ENCODE measurements at places on chromosomes 3 and 15. TPM values are rescaled to one million over a fixed set of nuclear protein-coding genes. Genes with fewer than 3 reads are reported as not detected.
A peak's percentile ranks its signal among the peaks of the same experiment; 100 is the strongest.

DNA sequence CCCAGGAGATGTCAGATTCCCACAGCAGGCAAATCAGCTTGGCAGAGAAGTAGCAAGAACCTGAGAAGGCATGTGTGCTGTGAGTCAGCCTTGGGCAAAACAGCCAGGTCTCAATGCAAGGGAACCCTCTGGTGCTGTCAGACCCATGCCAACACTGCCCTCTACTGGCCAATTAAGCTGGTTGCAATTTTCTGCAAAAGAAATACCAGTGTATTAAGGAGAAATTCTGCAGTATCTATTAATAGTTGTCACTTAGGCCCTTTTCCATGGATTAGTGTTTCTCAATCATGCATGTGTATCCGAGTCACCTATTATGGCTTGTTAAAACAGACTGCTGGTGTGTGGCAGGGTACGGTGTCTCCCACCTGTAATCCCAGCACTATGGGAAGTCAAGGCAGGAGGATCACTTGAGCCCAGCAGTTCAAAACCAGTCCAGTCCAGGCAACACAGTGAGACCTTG, 26.2 kb downstream of the MAP4 start:
- peak; percentile 94 for DNase-seq

- no peak for DNase-seq
Observed at GRCh38 chr15:67267951-67268941, 13.7 kb downstream of the IQCH start.

GRCh38 chr3:88784925-88785324, 322.5 kb upstream of the EPHA3 start:
- no peak for DNase-seq

EOGT gene
- 5.2 TPM for total RNA-seq

GPR15 gene
- not detected for total RNA-seq

DNA sequence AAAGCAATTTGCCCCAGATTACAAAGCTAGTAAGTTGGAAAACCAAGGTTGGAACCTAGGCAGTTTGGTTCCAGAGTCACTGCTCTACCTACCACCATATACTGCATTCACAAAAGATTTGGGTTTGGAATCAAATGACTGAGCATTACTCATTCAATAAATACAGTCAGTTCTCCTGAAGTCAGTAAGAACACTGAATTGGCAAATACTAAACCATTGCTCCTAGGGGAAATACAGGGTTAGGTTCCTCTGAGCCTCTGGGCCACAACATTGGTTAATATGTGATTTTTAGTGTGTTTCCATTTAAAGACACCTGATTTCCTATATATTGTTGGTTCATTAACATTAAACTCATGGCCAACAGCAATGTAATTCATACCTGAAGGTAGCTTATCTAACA, 2.1 kb upstream of the EIF5A2 start:
- peak; percentile 64 for DNase-seq

UBA7 gene
- total RNA-seq, result 3.6 TPM

TF gene
- not detected for total RNA-seq

DNA sequence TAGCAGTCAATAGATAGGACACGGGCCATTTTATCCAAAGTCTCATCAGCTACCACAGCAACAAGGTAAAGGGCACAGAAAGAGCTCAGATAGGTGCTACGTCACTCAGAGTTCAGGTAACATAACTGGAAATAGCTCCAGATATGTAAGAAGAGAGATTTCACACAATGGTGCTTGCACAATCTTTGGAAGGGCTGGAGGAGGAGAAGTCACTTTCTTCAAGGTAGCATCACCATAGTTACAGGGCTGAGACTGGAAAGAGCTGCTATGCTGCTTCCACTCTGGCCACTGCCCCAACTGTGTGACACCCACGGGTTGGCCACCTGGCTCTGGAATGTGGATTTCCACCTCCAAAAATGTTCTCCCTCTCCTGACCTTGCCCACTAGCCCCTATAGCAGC, 448.8 kb upstream of the THBS1 start:
- no peak for DNase-seq
